ENCODE measurements at places on chromosomes 16 and 17. TPM values are rescaled to one million over a fixed set of nuclear protein-coding genes. Genes with fewer than 3 reads are reported as not detected.

DNA sequence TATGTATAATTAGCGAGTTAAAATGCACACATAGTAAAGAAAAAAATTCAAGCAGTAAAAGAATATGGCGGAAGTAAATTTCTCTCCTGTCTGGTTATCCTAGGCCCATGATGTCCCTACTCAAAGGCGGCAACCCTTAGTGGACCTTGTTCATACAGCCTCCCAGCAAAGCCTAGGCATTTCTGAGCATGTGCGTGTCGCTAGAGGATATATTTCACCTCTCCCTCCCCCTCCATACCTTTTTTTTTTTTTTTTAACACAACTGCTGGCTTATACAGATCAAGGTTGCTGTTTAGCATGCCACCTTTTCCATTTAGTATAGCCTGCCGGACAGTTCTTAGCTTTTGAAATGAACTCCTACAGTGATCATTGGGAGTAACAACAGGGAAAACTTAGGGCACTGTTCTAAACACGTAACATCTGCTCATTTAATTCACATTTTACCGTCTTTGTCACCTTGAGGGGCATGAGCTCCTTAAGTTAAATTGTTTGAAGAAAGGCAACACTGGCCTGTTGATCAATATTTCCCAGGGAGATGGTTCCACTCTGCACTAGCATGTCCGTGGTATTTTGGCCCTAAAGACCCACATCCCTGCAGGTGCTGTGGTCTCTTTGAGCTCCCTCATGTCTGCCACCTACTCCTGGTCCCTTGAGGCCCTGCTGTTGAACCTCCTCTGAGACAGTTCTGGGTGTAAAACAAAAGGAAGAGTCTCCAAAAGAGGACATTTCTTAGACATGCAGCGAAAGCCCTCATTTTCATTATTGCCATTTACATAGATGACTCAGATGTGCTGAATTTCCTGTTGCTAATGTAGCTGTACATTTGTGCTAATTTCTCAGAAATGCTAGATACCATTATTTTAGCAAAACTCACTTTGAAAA is 4.1 kb upstream of the TNFRSF13B start:
- no peak for DNase-seq

DNA sequence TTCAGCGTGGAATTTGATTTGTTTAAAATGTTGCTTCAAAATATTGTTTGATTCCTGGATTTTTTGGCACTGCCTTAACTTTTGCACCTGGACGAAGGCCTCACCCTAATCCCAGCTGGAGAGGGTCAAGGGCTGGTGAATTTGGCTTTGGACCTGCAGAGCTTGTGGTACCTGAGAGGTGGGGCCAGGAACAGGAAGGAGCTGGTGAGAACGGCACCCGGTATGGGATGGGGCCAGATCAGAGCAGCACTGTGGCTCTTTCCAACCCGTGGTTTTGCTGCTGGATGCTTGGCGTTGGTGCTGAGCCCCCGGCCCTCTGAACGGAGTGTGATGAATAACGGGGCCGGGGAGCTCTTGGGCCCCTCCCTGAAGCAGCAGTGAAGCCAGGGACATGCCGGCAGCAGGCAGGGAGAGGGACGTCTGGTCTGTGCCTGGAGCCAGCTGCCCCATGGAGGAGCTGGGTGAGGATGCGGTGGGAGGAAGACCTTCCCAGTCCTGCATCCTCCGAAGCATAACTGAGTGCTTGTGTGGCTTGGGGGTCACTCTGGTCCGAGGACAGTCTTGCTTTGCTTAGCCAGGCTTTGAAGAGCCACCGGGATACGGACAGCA is 275.4 kb downstream of the SEC14L1 start:
- no peak for DNase-seq

- DNase-seq, result no peak
Measured at GRCh38 chr16:51658531-51658930, 507.5 kb upstream of the SALL1 start.

GRCh38 chr16:80803339-80804055 is 901 bp downstream of the CDYL2 start:
- no peak for DNase-seq

GRCh38 chr17:73960469-73960868 is 243.0 kb upstream of the RPL38 start:
- no peak for DNase-seq

Gene CD7
- 0.69 TPM for total RNA-seq

Measured in urinary bladder (tissue), 4 donors.